SHP77 treated with DMSO at 0.1 percent for 48 hours (cell line): ENCODE measurements at places on chromosomes 16 and 17.
A peak's percentile ranks its signal among the peaks of the same experiment; 100 is the strongest.

DNA sequence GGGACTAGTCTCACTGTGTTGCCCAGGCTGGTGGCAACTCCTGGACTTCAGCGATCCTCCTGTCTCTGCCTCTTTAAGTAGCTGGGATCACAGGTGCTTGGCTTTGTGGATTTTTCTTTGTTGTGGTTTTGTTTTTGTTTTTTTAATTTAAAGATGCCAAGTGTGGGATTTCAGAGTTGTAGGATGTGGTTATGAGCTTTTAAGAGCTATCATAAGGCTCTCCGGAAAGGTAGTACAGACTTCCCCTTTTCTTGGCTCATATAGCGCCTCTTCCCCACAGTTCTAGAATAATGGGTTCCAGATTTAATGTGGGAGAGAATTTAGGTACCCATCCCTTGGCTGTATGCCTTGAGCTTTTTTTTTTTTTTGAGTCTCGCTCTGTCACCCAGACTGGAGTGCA, 17.1 kb downstream of the AKAP1 start:
- no peak for DNase-seq

GRCh38 chr16:5024632-5025031, 9.1 kb downstream of the NAGPA start:
- DNase-seq = peak; percentile 43

DNA sequence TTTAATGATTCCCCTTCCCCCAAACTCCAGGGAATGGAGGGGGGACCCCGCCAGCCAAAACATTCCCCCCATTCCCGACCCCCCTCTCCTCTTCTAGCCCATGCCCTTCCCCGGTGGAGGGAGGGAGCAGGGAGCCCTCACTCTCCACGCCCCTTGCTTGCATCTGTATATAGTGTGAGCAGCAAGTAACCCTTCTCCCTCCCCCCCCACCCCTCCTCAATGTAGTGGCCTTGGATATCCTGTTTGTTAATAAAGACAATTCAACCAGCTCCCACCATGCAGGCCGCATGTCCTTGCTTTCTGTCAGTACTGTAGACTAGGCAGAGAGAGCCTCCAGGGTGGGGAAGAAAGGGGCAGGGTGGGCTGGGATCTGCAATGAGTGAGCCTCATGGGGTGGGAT, 1.6 kb upstream of the C17orf107 start:
- DNase-seq = no peak

DNA sequence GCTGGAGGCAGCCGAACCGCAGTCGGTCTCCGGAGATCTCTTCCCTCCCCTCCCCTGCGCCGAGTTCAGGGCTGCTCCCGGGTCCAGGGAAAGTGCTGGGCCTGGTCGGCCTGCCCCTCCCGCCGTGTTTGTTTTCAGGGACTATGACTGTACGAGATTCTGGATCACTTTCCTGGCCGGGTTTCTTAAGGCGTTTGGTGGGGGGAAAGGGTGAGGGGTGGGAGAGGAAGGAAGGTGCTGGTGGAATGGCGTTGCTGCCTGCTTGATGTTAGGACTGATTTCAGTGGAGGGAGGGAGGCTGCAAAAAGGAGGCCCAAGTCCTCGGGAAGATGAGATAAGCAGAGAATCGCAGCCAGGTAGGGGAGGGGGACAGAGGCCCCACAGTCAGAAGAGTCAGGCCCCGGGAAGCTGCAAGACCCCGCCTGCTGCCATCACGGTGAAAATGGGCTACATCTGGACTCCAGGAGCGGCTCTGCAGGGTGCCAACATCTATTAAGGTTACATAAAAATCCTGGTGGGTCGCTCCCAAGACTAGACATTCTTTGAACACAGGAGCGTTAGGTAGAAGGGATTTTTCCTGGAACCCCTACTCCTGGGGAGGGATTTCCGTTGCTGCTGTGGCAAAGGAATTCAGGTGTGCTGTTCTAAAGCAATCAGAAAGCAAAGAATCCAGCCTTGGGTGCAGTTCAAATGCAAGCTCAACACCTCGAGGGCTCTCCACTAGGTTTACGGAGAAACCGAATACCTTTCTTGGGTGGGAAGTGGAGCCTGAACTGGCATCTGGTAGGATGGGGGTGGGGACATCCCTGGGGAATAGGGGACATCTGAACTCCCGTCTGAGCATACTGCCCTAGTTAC, 1.2 kb downstream of the ARHGAP44 start:
- no peak for DNase-seq

DNA sequence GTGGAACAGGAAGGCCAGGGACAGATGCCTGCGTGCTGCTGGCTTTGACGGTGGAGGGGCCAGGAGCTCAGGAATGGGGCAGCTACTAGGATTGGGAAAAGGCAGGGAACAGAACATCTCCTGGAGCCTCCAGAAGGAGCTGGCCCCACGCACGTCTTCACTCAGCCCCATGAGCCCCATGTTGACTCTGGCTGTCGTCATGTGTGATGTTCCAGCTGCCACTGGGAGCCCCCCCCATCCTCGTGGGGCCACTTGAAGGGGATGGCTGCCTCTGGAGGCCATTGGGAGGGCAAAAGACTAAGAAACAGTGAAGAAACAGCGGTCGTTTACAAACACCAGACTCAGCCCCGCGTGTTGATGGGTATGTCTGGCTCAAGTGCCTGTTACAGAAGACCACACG, 18.5 kb upstream of the APRT start:
- DNase-seq = no peak

GRCh38 chr17:35890774-35891155, 10.6 kb upstream of the CCL5 start:
- no peak for DNase-seq
